ENCODE measurements at places on chromosomes 5 and 9.
A peak's percentile ranks its signal among the peaks of the same experiment; 100 is the strongest.

- DNase-seq = no peak
Observed at GRCh38 chr9:20729523-20729922, 45.5 kb downstream of the FOCAD start.

DNA sequence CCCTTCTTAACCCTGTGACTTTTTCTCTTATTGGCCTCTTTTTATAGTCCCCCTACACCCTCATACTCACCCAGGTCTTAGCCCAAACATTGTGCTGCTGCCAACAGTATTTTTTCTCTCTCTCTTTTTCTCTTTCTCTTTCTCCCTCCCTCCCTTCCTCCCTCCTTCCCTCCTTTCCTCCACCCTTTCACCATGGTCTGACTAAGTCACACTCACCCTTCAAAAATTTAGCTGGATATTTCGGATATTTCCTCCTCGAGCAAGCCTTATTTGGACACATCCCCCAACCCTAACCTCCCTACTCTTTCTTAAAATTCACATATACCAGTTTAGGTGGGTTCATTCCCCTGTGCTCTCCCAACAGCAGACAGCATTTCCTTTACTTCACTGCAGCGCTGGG, 64.7 kb downstream of the FGF1 start:
- DNase-seq = peak; percentile 64

DNA sequence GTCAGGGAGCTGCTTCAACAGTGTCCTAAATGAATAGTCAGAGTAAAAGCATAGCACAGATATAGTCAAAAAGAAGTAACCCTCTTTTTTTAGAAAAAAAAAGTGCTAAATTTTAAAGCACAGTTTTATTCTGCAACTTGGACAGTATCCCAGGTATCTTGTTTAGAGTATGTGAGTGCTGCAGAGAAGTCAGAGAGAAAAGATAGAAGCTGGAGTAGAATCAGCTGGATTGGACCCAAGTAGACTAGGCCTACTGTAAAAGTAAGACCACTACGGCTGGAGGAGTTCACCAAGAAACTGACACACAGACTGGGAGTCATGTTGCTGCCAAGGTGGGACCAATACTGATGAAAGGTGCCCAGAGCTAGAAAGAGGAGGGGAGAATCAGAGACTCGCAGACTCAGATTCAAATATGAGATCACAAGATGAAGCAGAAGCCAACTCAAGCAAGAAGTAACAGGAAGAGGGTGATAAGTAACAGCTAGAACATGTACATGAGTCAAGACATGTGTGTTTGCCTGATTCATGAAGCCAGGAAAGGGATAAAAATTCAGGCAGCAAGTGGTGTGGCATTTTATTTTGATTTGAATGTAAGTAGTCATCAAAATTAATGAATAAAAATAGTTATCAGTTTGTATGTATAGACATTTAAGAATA, 25.6 kb upstream of the TUSC1 start:
- no peak for DNase-seq

GRCh38 chr5:18932081-18932480, 1055.9 kb downstream of the CDH18 start:
- DNase-seq = no peak

GRCh38 chr9:77841739-77842386, 189.7 kb downstream of the GNAQ start:
- DNase-seq = no peak

- no peak for DNase-seq
Observed at GRCh38 chr9:134175291-134175807, 11.0 kb upstream of the RNU6ATAC start.

- DNase-seq = peak; percentile 66
Observed at GRCh38 chr9:100066539-100066938, 32.3 kb downstream of the ERP44 start.

DNA sequence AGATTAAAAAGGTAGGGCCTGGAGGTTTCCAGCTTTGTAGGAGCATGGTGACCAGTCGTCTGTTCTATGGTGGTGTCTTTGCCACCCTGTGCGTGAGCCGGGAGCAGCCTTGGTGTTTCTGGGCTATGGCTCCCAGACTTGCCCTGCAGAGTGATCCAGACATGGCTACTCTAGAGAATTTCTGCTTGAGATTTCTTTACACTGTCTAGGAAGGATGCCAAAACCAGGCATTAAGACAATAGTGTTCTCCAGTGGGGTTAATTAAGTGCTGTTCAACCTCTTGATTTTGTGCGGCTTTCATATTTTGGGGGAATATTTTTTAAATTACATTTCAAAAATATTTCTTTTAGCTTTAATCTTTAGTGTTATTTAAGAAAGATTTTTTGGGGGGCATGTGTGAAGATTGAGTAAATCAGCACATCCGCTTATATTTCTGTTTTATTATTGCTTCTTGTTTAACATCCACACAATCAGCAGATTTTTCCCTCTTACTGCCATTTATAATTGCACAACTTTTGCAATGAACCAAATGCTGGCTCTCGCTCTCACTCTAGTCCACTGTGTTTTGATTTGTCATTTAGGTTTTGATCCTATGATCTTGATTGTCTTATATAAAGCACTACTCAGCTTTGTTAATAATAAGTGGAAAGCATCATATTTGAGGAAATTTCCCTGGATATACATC, 110.5 kb downstream of the RASGRF2 start:
- no peak for DNase-seq

- no peak for DNase-seq
Observed at GRCh38 chr5:9090381-9091026, 455.4 kb downstream of the SEMA5A start.

DNA sequence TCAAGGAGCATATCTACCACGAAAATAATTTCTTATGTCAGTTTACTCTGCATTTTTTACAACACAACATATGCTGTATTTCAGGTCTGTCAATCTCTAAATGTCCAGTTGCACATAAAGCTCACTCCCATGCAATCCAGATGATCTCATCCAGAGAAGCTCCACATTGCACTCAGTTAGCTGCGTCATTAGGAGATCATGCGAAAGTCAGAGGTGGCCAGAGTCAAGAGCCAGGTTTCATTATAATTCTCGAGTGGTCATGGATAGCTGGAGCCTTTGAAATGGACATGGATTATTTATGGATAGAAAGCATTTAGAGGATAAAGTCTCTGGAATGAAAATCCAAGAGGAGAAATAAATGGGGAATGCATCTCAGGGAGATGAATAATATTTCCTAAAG, 232.3 kb downstream of the GAS1 start:
- no peak for DNase-seq

DNA sequence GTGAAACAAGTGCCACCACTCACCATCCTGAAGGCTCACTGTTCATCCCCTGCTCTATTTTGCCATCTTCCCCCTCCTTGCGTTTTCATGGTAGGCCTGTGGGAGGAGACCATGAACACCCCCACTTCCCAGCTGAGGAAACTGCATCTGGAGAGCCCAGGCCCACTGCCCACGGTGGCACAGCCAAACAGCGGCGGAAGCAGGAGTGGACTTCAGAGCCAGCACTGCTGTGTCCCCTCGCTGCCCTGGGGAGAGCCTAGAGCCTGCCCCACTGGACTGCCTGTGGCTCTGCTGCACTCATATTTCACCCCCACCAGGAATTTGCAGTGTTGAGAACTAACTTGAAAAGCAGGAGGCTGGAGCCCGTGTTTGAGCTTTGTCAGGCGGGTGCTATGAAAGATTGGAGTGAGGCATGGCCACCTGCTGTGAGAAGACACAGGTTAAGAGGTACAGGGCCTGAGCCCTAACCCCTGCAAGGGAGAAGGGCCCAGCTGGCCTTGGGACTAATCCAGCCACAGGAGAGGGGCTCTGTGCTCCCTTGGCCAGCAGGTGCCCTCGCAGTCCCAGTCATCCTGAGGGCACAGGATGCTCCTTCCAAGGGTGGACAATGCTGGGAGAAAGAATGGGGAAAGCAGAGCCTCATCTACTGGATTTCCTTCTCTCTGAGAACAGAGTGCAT, 79.0 kb downstream of the MACROH2A1 start:
- no peak for DNase-seq

- no peak for DNase-seq
Observed at GRCh38 chr5:53480416-53481158, at the start of gene FST. Gene FST (plus strand): TSS chr5:53480629. CDS start chr5:53480792, 163 bp downstream.

- DNase-seq = no peak
Observed at GRCh38 chr9:72563806-72564205, 42.4 kb downstream of the TMC1 start.

GRCh38 chr9:74772121-74772520, 115.6 kb downstream of the TRPM6 start:
- no peak for DNase-seq

DNA sequence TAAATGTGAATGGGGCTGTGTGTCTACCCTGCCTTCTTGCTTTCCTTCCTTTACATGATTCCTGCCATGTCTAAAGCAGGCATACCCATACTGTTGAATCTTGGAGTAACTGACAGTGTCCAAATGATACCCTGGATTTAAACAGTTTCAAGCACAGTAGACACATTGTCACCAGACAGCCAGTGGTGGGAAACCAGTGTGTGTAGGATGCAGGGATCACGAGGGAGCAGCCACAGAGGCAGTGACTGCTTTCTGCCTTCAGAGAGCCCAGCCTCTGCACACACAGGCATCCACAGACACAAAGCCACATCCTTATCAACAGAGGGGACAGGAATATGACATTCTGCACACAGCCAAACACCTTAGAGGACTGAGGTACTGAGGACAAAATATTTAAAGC, 184.2 kb upstream of the TBCA start:
- DNase-seq = no peak

- peak; percentile 12 for DNase-seq
Observed at GRCh38 chr5:15683332-15683731, 183.4 kb downstream of the FBXL7 start.

DNA sequence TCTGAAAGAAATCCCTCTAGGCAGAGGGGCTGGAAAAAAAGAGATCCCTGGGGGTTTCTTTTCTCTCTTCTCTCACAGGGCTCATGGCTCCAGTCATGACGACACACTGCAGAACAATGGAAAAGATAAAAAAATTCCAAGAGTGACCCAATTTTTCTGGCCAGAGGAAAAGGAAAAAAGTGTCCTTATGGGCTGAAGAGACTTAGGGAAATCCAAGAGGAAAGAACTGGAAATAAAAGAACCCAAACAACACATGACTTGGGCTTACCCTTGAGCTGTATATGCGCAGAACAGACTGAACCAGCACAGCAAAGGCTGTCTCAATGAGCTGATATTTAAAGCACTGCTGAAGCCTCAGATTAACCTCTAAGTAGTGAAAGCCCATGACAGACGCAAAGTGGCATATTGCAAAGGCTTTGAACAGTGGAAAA, 102.4 kb downstream of the SMIM23 start:
- DNase-seq = no peak

- DNase-seq = no peak
Observed at GRCh38 chr9:115423646-115424045, 305.7 kb upstream of the TNC start.

- DNase-seq = no peak
Observed at GRCh38 chr9:4099976-4100735, 199.7 kb downstream of the GLIS3 start.

- DNase-seq = peak; percentile 98
Observed at GRCh38 chr5:65198456-65199120, 283.1 kb downstream of the ADAMTS6 start.

DNA sequence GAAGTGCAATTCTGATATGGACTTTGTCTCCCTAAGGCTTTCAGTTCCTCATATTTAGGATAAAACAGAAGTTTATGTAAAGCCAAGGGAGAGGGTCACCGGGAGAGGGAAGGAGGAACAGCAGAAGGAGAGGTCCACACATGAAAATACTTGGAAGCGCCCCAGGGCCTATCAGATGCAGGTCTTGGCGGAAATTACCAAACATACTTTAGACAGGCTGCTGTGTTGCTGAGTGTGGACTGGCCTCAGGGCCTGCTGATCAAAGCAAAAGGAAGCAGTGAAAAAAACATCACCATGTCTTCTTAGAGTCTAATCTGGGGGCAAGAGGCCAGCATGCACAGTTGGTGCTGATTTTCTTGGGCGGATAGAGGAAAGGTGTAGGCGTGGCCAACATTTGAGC, 14.1 kb upstream of the NTRK2 start:
- no peak for DNase-seq

DNA sequence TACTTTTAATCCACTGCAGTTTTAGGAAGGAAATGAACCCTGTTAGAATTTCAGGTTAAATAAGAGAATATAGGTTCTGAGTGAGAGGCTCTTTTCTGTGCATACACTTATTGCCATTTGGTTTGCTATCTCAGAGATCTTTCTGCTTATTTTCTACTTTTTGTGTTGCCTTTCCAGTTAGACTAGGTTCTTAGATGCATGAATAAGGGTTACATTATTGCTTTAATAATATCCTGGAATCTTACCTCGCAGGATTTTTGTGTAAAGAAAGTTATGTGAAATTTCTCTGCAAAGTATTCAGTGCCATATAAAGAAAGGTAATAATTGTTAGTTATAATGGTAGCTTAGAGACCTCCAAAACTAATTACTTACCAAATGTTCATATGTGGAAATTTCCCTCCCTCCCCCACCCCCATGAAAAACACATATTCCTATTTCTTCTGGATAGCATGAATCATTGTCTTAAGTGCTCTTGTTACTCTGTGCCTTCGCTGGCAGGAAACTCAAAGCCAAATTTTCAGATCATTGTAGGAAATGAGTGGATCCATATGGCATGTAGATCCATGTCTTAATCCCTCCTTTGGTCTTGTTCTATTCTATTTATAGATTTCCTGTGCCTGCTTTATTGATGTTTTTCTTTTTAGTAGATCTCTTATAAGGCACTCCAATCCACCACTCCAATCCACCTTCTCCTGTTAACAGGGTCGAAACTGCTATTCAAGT, 2.7 kb upstream of the APBA1 start:
- DNase-seq = peak; percentile 65

GRCh38 chr9:650362-650761, 191.1 kb upstream of the DMRT1 start:
- no peak for DNase-seq

DNA sequence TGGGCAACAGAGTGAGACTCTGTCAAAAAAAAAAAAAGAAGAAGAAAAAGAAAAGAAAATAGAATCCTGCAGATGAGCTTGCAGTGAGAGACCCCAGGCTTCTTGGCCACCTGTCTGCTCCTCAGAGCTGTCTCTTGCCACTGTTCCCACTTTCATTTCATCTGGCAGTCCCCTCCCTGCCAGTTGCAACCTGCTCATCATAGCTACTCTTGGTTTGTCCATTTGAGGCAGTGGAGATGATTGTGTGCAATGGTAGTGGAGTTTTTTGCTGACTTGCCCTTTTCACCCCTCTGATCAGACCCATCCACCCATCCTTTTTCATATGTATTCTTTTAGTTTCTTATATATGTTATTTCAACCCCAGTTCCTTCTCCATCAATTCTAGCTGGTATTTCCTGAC, 28.7 kb downstream of the ANKRD33B start:
- DNase-seq = no peak

DNA sequence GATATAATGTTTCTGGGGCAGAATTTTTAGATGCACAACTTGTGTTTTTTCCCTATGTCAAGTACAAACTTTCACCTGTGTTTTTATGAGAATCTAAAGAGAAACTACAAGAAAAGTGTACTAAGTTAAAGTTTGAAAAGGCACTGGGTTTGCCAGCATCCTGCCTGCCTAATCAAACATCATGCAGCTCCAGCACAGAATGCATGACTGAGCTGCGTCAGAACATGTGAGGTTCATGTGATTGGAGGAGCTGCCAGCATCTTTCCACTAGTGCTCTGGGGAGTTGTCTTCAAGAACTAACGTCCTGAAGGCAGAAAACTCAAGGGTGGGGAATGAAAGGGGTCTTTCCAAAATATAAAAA, 46.1 kb upstream of the RIC1 start:
- DNase-seq = peak; percentile 44
